ENCODE measurements at places on chromosomes 12 and 14.

GRCh38 chr12:10121278-10121677 lies 8.7 kb downstream of the CLEC7A start:
- DNase-seq, result no peak

GRCh38 chr14:50031602-50032313 lies 84.6 kb downstream of the VCPKMT start:
- no peak for DNase-seq

GRCh38 chr12:117985182-117985581 lies 16.4 kb upstream of the KSR2 start:
- no peak for DNase-seq

GRCh38 chr12:23084236-23084995 lies 459.4 kb downstream of the ETNK1 start:
- DNase-seq, result no peak

- DNase-seq, result no peak
Measured at GRCh38 chr12:92557422-92557724, 145.4 kb upstream of the PLEKHG7 start.

- DNase-seq, result peak; percentile 45
Measured at GRCh38 chr12:51322452-51322851, 1.5 kb downstream of the BIN2 start.

- no peak for DNase-seq
Measured at GRCh38 chr12:11861864-11862600, 208.7 kb upstream of the BCL2L14 start.

DNA sequence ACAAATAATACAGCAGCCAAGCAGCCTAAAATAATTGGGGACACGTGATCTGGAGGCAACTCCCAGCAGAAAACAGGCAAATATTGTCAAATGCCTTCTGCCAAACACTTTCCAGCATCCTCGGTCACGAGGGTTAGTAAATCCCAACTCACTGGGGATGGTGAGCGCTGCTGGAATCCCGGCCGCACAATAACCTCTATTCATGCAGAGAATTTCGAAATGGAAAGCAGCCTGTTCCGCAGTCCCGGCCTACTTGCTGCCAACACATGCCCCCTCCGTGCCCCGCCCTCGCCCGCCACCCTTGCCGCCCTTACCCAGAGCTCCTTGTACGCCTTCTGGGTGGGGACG lies 62.2 kb downstream of the RFX4 start:
- DNase-seq, result no peak

DNA sequence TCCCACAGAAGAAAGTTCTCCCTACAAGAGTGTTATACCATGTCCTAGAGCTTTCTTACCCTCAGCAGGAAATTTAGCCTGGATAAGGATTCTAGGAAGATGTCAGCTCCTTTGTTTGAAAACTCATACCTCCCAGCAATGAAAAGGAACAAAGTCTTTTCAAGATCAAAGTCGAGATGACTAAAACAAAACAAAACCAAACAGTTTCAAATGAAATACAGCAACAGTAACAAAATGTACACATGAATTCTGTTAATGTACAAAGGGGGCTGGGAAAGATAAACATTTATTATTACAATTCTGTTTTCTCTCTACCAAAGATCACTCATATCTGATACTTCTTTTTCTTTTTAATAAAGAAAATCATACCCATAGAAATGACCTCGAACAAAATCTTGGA lies 36.8 kb downstream of the SPX start:
- DNase-seq, result no peak

DNA sequence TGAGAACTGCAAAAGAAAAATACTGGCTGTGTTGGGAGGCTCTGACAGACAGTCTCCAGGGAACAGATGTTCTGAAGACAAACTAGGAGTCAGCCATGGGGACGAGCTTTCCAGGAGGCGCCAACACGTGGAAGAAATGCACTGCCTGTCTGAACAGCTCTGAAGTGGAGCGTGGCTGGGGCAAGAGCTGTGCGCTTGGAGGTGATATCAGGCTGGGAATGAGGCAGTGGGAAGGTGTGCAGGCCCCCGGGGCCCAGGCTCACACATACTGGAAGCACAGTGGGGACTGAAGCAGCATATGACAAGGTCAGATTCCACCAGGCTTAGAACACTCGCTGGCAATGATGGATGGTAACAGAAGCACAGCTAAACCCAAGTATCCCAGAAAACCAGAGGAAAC lies 17.5 kb downstream of the APPL2 start:
- no peak for DNase-seq

GRCh38 chr14:79705126-79705894 lies 506.0 kb downstream of the DIO2 start:
- no peak for DNase-seq

DNA sequence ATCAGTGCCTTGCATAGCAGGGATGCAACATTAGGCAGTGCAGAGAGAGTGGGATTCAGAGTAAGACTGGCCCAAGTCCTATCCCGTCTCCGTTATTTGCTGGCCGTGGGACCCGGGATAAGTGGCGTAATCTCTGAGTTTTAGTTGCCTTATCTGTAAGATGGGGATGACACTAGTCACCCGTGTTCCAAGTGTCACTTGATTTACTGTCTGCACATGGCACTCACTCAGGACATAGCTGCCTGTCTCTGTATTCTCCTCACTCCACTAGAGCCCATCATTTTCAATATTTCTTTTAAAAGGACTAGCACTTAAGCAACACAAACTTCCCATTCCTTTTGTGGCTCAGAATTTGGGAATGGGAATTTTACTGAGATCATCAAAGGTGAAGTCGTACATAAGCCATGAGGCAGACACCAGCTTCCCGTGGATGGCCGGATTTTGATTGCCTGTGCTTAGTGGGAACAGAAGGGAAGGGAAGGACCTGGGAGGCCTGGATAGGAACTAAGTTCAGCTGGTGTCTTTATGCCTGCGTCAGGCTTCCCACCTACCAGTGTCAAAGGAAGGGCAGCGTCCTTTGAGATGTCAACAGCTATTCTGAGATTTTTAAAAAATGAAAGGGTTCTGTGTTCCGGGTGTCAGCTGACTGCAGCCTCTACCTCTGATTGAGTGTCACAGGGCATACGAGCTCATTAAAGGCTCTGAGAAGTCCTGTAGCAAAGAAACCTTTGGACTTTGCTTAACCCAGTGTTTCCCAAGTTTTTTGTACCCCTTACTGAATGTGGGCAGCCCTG lies 361.4 kb downstream of the CACNA1C start:
- DNase-seq, result no peak

- no peak for DNase-seq
Measured at GRCh38 chr12:29102741-29103140, 46.3 kb upstream of the FAR2 start.

DNA sequence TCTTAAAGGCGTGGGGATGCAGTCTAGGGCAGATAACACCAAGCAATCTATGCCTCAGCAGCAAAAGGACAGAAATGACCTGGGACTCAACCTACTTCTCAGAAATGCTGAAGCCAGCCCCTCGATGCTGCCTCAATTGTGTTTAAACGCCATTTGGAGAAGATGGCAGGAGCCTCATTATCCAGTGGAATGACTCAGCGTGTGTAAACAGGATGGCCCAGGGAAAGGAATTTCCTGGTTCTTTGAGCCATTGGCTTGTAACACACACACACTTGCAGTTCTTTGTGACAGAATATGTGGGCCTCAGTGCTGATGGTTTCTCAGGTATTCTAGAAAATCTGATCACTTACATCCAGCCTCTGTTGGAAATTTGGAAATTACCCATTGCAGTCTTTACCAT lies 154.3 kb downstream of the NTF3 start:
- no peak for DNase-seq

- DNase-seq, result no peak
Measured at GRCh38 chr14:102321456-102322422, 2.2 kb downstream of the ZNF839 start.

- no peak for DNase-seq
Measured at GRCh38 chr14:89625244-89625713, 208.2 kb upstream of the FOXN3 start.

DNA sequence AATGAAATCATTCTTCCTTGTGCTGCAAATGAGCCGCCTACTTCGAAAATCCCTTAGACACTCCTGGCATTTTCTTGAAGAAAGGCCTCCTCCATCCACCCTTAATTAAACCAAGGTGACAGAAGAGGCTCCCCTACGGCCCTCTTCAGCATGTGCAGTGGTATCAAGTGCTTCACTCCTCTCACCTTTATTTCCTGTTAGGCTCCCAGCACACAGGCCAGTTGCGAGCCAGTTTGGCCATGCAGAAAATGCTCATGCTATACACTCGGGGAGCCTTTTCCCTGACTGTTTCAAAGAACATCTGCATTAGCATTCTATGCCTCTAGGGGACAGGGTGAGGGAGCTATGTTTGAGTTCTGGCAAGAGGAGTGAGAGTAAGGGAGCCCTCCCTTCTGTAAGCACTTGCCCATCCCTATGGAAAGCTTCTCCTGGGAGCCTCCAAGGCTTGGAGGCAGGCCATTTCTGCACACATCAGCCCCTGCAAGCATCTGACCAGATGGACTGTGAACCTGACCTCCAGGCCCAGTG lies 291.5 kb downstream of the RPS29 start:
- DNase-seq, result no peak

DNA sequence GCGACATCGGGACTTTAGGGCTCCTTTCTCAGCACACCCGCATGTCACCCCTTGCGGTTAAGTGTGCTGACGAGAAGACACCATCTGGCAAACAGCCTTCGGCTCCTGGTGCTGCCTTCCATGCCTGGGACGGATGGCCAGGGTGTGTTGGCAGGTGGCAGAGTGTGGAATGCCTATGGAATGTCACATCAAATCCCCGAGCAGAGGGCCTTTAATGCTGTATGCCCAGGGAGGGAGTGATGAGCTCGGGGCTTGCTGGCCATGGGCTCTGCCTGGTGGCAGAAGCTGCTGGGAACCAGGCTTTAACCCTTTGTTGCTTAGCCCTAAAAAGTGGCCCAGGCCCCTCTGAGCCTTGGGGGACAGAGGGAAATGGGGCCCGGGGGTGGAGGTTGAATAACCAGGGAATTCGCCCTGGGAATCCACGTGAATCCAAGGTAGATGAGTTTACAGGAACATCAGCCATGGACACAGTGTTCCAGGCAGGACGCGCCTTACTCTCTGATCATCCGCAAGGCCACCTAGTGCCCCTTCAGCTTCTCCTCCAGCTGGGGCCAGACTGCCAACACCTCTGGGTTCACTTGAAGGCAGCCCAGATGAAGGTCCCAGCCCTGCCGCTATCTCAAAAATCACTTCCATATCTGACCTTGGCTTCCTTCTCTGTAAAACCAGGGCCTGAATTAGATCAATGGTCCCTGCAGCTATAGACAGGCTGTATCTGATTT lies 17.4 kb downstream of the FAM181A start:
- DNase-seq, result no peak

GRCh38 chr14:72925171-72925759 lies 999 bp upstream of the DCAF4 start:
- DNase-seq, result no peak

- DNase-seq, result no peak
Measured at GRCh38 chr14:93002851-93003298, 79.9 kb downstream of the CHGA start.

DNA sequence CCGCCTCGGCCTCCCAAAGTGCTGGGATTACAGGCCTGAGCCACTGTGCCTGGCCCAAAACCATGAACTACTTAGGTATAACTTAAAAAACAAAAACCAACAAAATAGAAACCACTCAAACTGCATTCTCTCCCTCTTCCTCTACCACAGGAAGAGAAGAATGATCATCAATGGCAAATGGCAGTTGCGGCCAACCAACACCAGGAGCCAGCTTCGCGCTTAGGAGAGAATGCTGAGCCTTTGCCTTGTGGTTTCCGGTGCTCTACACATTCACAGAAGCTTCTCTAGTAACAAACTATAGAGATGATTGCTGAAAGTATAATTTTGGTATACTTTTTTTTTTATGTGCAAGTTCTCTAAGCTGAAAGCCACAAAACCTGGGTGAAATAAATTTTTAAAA lies 17.1 kb downstream of the CATSPERB start:
- no peak for DNase-seq

DNA sequence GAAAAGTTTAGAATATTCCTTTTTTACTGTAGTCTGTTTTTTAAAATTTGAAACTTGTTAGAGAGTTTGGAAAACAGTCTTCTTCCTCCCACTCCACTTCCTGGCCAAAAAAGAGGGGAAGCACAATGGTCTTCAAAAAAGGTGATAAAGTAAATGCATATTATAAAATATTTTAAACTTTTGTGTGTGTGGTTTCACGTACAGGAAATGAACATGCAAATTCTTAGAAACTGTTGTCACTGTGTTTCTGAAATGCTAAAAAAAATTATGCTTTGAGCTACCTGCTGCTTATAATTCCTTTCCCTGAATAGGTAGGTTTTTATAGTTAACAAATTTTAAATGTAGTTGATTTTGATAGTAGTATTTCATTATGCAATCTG lies 2.9 kb downstream of the FGFR1OP2 start:
- DNase-seq, result no peak

GRCh38 chr14:101371799-101372793 lies 189.2 kb upstream of the DIO3 start:
- DNase-seq, result no peak

GRCh38 chr12:72134246-72135020 lies 137.7 kb upstream of the TRHDE start:
- DNase-seq, result no peak
